ENCODE measurements at places on chromosomes 16 and 17.

DNA sequence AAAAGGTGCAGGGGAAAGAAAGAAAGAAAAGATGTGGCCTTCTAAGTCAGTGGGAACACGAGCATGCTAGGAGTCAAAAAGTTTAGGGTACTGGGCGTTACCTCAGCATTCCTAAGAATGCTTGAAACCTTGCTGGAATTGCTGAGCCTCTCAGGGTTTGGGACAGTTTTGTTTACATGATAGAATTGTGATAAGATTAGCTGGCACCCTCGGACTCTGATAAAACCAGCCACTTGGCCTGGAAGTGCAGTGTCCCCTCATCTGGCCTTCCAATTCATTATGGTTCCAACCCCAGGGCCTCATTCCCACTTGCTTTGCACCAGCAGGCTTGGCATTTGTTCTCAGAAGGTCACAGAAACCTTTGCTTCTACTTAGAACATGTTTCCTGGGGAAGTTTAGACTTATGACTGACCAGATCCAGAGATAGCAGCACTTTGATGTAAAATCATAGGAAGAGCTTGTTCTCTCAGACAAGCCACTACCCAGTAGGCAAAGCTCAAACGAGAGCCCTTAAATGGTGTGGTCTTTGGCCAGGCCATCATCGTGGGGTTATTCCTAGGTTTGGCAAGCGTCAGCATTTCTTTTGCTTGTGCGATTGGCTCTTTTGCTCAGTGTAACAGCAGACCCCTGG, 8.0 kb downstream of the SGF29 start:
- peak; percentile 26 for DNase-seq

- peak; percentile 65 for DNase-seq
Observed at GRCh38 chr17:17041018-17041521, 1.2 kb upstream of the MPRIP start.

- DNase-seq, result no peak
Observed at GRCh38 chr17:50832864-50833381, 2.5 kb upstream of the WFIKKN2 start.

DNA sequence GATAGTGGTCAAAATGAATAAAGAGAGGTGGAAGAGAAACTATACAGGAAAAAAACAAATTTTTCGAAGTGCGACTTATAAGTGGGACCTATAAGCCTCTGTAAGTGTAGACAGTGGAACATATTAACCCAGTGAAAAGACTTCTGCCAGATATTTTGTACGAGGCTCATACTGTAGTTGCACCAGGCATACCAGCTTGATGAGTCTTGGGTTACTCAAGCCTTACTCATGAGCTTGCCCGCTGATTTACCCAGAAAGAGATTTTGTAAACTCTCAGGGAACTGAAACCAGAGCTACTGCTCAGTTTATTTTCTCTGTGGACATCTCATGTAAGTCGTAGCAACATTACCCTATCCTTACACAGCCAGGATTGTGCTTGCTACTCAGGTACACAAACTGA, 708.0 kb upstream of the SOX9 start:
- peak; percentile 84 for DNase-seq

DNA sequence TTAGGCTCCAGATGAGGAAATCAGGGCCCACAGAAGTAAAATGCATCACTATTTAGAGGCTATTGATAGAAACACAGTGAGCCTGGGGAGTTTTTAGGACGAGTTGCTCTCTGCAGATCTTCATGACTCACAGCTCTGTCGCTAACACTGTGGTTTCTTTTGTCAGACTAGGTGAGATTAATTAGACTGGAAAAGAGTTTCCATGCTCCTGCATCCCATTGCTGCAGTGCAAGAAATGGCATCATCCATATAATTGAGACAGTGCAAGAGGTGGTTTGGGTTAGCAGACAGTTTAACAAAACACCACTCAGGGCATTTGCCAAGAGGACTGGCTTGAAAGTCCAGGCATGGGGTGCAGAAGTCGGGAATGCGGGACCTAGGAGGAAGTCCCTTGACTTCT, 198.8 kb upstream of the CACNG5 start:
- peak; percentile 23 for DNase-seq
